ENCODE measurements at places on chromosomes 7 and 10.

- no peak for DNase-seq
Observed at GRCh38 chr7:157516311-157516710, 179.5 kb downstream of the DNAJB6 start.

DNA sequence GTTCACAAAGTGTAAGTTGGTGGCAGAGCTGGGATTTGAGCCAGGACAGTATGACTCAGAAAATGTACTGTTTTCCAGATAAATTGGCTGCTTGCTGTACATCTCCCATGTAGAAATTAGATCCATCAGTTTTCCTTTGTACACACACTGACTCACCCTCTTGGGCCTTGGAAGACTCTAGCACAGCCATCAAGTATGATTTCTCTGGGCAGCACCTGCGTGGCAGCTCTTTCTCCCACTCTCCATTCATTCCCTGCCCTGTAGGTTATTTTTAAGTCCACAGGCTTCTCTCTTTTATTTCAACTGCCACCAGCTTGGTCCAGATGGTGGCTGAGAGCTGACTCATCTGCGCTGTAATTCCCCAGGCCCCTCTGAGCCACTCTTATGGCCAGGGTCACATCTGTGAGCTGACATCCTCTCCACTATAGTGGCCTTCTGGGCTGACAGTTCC, 28.3 kb upstream of the SDK1 start:
- DNase-seq, result no peak

GRCh38 chr10:73791871-73792400, 6.5 kb downstream of the ZSWIM8 start:
- no peak for DNase-seq

DNA sequence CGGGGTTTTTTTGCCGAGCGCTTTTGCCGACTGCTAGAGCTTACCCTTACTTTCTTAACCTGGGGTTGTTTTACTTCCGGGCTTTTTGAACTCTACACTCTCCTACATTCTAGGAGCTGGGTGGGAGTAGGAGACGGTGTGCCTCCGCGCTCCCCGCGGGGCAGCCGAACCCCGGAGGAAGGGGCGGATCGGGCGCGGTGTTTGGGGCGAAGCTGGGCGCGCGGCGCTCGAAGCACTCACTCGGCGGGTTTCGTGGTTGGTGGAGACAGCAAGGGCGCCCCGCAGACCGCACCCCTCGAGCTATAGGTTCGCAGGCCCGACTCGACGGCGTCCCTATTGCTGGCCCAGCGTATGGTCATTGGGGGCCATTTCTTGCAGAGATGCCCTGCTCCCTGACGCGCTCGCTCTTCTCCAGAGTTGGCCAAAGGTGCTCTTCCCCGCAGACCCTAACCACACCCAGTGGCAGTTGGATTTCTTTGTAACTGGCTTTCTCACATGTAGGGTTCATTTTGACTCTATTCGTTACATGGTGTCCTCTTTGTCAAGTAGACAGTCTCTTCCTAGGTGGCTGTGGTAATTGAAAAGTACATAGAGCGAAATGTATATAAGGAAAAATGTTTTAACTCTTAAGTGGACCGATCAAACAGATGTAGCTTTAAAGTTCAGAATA, 364 bp downstream of the ZNF518A start:
- peak; percentile 38 for DNase-seq

DNA sequence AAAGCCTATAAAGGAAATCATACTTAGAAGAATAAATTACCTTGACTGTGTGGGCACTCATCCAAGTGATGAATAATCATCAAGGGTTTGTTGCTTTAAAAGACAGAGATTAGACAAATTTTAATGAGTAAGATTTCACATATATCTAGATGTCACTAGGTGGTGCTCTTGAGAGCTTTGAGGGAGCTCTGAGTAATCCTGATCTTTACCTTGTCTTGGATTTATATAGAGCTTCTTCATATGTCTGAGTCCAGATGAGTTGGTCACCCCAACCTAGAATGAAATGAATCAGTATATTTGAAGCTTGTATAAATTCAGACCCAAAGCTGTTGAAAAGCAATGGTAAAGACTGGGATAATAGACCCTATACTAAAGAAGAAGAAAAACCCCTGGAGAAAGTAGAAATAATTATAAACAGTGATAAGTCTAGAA, 3.7 kb downstream of the AGR2 start:
- no peak for DNase-seq

Measured in stimulated activated CD8-positive, alpha-beta memory T cell treated with anti-CD3 and anti-CD28 coated beads, Interleukin-15, amount 100 ng/mL, for 24 hours (primary cell).